ENCODE measurements at places on chromosomes 5 and 9. TPM values are rescaled to one million over a fixed set of nuclear protein-coding genes. Genes with fewer than 3 reads are reported as not detected.

The BARX1 gene
- total RNA-seq, result not detected

The SLC25A48 gene
- total RNA-seq, result not detected

DNA sequence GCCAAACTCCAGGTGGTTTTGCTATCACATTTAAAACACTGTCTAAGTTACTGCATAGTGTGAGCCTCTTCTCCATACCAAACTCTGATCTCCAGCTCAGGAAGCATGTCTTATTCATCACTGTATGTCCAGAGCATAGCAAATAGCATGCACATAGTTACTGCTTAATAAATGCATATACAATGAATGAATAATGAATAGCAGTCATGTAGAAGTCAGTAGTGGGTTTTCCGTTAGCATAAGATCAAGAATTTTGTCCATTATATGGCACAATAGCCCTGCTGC lies 329.4 kb downstream of the ARRDC3 start:
- DNase-seq, result no peak

GRCh38 chr5:1048861-1049838 lies 40.5 kb downstream of the NKD2 start:
- DNase-seq, result no peak

- no peak for DNase-seq
These were observed 15.6 kb upstream of the SPINK14 start for GRCh38 chr5:148152781-148153180.

Measured in fibroblast of villous mesenchyme (primary cell).